Pons (tissue), 1 donor: ENCODE measurements at places on chromosomes 3 and 15.

GRCh38 chr3:49709852-49710251, 9.6 kb downstream of the AMIGO3 start:
- no peak for DNase-seq

- DNase-seq = no peak
Measured at GRCh38 chr3:43727930-43728329, 37.2 kb downstream of the ABHD5 start.

GRCh38 chr3:37338500-37338899, 164.1 kb upstream of the LRRFIP2 start:
- DNase-seq = no peak

GRCh38 chr3:151697496-151697895, 36.2 kb upstream of the AADACL2 start:
- no peak for DNase-seq

- no peak for DNase-seq
Measured at GRCh38 chr3:74491874-74492273, 122.6 kb downstream of the CNTN3 start.

GRCh38 chr3:120555657-120556509, 40.3 kb upstream of the NDUFB4 start:
- DNase-seq = no peak

GRCh38 chr3:58647381-58648141, 19.0 kb downstream of the FAM3D start:
- DNase-seq = no peak

DNA sequence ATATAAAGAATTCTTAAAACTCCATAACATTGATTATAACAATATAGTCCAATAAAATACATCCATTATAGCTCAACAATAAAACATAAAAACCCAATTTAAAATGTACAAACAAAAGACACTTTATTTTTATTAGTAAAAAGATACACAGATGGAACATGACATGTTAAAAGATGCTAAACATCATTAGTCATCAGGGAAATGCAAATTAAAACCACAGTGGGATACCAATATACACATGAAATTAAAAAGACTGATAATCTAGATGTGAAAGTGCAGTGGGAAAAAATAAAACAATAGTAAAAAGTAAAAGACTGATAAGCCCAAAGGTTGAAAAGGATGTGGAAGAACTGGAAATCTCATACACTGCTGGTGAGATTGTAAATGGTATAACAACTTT, 46.2 kb downstream of the DNAH12 start:
- DNase-seq = no peak

DNA sequence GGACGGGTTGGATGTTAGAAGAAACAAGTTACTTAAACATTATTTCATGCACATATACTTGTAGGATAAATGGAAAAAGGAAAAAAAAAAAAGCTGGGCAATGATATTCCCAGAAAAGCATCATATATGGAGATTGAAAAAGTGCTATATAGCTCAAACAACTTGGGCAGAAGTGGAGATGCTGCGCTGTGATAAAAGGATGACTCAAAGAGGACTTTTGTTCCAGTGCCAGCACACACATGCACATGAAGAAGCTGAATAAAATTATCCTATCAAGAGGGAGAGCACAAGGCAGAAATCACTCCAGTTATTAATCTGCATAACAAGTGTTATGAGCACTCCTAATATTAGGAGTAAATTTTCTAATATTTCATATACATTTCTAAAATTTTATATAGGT, 30.9 kb downstream of the FRMD4B start:
- peak; percentile 77 for DNase-seq

DNA sequence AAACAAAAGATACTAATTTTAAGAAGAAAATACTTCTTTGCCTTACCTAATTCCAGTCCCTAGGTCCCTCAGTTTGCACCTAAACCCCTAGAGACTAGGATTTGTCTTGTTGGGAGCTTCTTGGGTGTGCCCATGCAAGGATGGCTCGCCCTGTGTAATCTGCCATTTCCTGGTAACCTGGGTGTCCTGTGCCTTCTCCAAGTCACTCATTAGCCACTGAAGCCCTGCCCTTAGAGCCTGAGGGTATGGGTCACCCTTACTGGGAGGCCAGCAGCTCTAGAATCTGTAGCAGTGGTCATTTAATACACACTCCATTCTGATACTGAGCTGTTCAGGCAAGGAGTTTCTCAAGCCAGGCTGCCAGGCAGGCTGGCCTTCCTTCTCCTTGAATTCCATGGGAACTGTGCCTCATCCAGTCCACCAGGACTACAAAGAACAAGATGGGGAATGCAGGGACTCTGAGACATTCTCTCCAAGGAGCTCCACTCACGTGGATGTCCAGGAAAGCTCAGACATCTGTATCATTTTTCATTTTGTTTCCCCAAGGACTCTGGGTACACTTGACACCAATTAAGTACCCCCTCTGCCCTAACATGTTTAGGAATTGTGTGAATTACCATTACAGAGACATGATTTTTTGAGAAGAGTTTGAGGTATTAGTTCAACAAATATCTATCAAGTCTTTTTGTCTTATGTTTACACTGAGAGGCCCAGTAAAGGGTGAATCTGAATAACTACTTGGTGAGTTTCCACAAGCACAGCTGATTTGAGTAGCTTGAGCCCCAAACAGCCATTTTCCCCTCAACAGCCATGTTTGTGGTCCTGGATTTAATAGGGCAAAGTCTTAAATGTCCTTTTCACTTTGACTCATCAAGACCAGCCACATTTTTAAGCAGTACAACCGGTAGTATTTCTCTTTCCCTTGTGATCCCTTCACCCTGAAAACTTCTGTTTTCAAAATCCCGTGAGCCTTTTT, 52.6 kb downstream of the ARNT2 start:
- peak; percentile 6 for DNase-seq

GRCh38 chr15:47669221-47669620, 48.1 kb upstream of the SEMA6D start:
- no peak for DNase-seq

GRCh38 chr3:197847866-197848401, 56.9 kb downstream of the LRCH3 start:
- DNase-seq = peak; percentile 64

- no peak for DNase-seq
Measured at GRCh38 chr3:136982033-136982432, 24.2 kb downstream of the IL20RB start.

- DNase-seq = no peak
Measured at GRCh38 chr3:72279068-72279604, 494.2 kb upstream of the PROK2 start.

DNA sequence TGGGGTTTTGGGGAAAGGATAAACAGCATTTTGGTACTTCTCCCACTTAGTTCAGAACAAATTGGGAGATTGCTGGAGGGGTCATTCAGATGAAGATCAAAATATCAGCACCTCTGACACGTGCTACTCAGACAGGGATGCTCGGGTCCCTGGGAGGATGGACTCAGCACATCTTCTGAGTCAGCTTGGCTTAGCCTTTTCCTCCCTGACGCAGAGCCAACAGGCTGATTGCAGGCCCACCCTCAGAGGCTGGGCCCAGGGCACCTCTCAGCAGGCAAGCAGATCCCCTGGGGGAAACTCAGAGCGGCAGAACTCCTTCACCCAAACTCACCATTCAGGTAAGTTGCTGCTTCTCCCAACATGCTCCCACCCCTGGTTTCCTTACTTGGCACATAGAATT, 304.9 kb downstream of the TLE3 start:
- DNase-seq = no peak

GRCh38 chr3:188390775-188391443, 237.0 kb downstream of the LPP start:
- peak; percentile 42 for DNase-seq

DNA sequence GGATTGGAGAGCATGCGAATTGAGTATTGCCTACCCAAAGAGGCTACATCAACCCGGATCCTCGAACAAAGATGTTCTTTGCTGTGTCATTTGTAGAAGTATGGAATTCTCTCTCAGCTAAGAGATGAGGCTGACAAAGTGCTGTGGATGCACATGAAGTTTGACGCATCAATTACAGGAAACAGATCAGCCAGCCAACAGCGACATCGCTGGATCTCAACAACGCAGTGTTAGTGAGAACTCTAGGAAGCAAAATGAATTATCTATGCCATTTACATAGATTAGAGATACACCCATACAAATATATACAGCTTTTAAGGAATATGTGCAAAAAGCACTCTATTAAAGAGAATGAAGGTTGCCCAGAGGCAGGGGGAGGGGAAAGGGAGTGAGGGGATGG, 160.6 kb upstream of the RGMA start:
- DNase-seq = no peak

DNA sequence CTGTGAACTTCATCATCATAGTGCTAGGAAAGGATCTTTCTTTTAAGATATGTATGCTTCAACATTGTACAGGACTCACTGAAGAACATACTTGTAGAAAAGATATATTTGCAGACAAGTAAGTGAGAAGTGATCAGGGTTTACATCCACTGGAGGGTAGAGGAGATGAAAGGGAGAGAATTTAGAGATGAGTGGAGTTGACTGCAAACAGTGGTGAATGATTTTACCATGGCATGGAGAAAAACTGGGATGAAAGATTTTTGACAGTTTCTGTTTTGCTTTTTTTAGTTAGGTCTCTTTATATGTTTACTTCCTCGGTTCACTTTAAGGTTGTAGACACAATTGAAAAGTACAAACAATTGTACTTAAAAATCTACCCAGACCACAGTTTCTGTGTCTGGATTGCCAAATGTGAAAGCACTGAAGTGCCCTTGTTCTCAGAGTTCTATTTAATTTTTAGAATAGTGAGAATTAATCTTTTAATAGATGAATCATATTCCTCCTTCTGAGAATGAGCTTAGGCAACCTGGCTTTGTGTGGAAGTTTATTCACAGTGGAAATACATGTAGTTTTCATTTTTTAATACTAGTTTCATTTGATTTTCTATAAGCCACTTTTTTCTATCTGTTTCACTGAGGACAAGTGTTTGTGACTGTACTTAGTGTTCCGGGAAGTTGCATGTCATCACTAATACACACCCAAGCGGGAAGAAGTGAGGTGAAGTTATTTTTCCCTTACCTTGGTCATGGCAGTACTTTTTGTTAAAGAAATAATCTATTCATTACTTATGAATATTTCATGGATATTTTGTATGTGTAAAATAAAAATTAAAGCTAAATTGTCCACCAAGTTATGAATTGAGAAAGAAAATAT, 1.8 kb upstream of the GPR171 start:
- no peak for DNase-seq

DNA sequence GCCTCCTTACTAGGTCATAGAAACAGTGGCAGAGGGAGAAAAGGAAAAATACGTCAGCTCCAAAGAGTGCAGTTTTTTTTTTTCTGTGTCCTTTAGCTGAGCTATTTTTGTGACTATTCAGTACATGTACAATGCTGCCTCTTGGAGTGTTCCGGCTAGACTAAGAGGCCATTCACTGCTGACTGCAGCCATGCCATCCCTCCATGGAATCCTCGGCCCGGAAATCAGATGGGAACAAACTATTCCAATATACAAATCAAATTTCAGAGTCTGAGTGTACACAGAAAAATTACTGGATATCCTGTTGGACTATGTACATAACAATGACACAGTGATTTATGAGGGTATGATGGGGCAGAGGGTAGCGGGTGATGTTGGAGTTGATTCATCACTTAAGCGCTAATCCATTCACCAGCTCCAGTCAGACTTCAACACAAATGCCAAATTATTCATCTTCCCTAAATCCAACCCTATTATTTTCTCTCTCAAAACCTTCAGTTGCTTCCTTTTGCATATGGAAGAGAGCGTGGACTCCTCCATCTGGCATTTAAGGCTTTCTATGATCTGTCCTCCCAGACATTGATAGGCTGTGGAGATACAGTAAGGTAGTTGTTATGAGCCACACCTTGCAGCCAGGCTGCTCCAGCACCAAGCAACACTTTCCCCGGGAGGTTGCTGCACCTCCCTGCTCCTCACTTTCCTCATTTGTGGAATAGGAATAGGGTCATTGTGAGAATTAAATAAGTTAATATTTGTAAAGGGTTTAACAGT, 109.1 kb downstream of the LPP start:
- peak; percentile 91 for DNase-seq

DNA sequence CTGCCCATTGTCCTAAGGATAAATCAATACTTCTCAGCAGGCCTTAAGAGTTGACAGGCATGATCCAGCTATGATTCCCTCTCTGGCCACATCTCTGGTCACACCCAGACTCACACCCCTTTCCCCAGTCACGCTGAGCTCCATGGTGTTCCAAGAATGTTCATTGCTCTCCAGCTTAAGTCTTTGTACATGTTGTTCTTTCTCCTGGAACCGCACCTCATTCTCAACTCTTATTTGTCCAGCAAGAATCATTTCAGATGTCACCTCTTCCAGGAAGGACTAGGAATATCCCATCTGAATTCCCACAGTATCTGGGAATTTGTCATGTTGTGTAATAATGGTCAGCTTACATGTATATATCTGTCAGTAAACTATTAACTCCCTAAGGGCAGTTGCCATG, 118.3 kb upstream of the GALNT15 start:
- DNase-seq = no peak

- peak; percentile 45 for DNase-seq
Measured at GRCh38 chr3:107681396-107681795, 158.6 kb downstream of the BBX start.

DNA sequence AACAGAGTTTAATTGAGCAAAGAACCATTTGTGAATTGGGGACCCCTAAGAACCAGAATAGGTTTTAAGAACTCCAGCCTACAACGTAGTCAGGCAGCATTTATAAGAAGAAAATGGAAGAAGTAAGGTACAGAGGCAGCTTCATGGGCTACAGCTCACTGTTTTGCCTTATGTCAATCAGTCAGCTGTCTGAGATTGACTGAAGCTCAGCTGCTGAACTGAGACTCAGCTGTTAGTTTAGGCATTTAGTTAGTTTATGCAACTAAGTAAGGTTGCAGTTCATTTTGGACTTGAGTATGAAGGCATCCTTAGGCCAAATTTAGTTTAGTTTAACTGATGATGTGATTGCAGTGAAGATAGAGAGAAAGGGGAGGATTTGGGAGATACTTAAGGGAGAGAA, 34.1 kb upstream of the RASA2 start:
- DNase-seq = no peak

DNA sequence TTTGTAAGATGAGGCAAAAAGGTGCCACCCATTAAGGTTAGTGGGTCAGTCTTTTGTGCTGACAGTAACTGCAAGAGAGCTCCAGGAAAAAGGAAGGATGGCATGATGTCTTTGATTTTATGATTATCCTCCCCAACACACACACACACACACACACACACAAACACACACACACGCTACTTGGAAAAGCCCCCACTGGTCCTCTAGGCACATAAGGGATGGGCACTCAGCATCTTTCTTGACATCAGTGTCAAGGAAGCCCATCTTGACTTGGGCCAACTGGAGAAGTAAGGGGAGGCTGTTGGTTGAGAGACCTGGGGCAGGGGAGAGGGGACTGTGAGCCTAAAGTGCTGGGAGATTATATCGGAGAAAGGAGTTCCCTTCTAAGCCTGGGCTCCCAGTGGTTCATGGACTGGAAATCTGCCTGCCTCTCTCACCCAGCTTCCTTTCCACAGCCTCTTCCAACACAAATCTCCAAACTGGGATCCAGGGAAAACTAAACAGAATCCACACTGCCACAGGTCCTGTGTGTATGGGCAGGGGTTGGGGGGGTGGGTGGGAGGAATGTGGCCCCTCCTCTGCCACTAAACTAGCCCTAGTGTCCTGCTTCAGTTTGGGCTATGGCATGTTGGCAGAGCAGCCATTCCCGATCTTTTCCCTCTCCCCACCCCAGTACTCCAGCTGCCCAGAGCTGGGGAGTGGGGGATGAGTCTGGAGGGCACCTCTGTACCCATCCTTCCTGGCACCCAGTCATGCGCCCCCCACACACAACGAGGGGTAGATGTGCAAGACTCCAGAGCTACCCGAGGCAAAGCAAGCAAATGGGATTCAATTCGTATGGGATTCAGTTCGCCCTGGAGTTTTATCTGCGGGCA, 1.6 kb downstream of the AMOTL2 start:
- peak; percentile 37 for DNase-seq

- DNase-seq = no peak
Measured at GRCh38 chr3:67804089-67804488, 149.7 kb upstream of the SUCLG2 start.

- no peak for DNase-seq
Measured at GRCh38 chr3:194787072-194787471, 101.4 kb downstream of the FAM43A start.
